GM23338 (cell line): ENCODE measurements at places on chromosomes 11 and 22. TPM values are rescaled to one million over a fixed set of nuclear protein-coding genes. Genes with fewer than 3 reads are reported as not detected.

SCGB1D2 gene
- not detected in 2 replicates for polyA plus RNA-seq

ESAM gene
- 0.32 and 0.50 TPM in 2 replicates for polyA plus RNA-seq

RFPL2 gene
- 0.40 and 0.45 TPM in 2 replicates for polyA plus RNA-seq

KCNK4 gene
- not detected in 2 replicates for polyA plus RNA-seq

BARX2 gene
- polyA plus RNA-seq = not detected in 2 replicates

SUSD2 gene
- 0.68 and 0.74 TPM in 2 replicates for polyA plus RNA-seq
